ENCODE measurements at places on chromosomes 13 and 19. TPM values are rescaled to one million over a fixed set of nuclear protein-coding genes. Genes with fewer than 3 reads are reported as not detected.

- no peak for DNase-seq
Observed at GRCh38 chr19:33861950-33862349, 65.3 kb downstream of the KCTD15 start.

GRCh38 chr13:25906191-25906661 lies 145.6 kb downstream of the SHISA2 start:
- DNase-seq = no peak

GRCh38 chr19:55275851-55276719 lies 3.8 kb downstream of the HSPBP1 start:
- no peak for DNase-seq

DNA sequence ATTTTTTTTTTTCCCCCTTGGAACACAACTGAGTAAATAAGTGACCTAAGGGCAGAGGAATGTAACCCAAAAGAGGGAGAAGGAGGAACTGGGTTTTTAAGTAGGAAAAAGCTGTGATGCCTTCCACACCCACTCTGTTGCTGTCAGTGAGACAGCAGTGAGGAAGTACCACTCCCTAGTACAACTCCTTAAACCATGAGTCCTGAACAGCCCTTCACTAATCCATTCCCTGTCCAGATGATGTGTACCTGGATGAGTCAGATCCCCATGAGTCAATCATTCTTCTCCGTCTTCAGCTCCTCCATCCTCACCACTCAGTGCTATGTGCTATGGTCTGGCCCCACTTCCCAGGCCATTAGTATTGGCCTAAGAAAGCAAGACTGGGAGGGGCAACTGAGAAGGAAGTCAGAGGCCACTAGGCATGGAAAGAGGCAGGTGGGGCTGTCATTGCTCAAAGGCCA lies 12.9 kb upstream of the CXCL17 start:
- DNase-seq = no peak

DNA sequence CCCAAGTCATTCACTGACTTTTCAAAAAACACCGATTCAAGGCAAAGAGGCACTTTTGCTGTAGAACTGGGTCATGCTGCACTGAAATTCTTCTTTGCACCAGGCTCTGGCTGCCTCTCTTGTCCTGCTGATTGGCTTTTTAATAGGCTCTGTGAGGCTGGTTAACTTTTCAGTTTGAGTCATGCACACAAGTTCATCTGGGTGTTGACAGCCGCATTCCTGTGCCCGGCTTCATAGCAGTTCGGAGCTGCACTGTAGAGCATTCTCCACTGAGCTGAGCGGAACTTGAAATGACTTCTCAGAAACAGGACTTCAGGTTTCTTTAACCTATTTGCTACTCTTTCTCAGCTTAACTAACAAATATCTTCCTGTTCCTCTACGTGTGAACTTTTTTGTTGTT lies 978.3 kb downstream of the UQCRFS1 start:
- no peak for DNase-seq

DNA sequence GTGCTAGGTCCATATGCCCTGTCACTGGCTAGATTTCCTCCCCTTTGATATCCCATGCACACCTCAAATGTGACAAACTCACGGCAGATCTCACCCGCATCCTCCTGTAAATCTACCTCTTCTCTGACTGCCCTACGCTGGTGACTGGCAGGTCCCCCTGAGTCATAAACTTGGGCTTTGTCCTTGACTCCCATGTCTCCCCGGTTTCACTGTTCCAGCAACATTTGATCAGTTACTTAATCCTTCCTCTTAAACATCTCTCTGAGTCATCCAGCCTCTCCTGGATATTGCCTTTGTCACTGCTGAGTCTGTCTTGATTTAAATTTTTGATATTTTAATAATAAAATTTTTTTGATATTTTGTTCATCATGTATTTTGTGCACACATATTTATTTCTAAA lies 26.5 kb downstream of the FAM216B start:
- DNase-seq = no peak

- DNase-seq = no peak
Observed at GRCh38 chr13:42994878-42995277, 2.8 kb upstream of the EPSTI1 start.

- DNase-seq = no peak
Observed at GRCh38 chr13:99044764-99045163, 66.9 kb upstream of the DOCK9 start.

The NBEA gene
- total RNA-seq = 3.8 TPM

The CYP2A7 gene
- total RNA-seq = not detected

DNA sequence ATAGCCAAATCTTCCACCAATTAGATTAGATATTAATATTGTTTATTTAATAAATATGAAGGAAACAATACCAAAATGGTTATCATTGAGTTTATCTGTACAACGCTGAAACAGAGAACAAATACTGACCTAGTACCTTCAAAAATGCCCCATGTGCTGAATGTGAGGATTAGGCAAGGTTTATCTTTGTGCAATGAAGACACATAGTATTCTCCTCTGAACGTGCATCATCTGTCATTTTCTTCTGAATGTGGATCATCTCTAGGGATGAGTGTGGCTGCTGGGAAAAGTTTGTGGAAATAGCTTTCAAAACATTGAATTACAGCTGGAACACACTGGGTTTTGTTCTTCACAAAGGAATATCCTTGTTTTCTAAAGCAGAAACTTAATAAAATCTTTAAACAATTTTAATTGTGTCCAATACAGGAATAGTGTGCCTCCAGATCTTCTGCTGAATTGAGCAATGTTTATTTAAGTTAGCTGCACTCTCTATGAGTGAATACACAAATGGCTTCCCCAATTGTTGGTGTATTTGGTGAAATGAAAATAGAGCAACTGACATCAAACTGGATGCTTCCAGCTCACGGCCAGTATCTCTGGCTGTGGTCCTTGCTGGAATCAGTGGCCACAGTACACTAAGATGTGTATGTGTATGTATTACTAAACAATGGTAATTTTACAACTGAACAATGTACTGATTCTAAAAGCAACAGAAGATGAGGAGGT lies 6.7 kb downstream of the COL4A1 start:
- DNase-seq = no peak

- no peak for DNase-seq
Observed at GRCh38 chr13:22095794-22096193, 424.9 kb downstream of the FGF9 start.

DNA sequence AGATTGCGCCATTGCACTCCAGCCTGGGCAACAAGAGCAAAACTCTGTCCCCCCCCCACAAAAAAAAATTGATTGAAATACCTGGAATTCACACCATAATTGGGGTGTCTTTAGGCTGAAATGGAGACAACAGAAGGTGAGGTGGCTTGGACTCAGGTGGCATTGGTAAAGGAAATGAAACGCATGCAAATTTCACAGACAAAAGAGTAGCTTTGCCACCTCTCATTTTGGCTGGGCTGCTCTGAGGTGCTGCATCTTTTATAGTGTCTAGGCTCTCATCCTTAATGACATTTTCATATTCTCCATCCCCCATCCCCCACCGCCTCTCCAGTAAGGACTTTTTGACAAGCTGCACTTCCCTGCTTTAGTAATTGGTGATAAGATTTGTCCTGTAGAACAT lies 6.9 kb downstream of the UBE2L5 start:
- DNase-seq = no peak

- no peak for DNase-seq
Observed at GRCh38 chr19:46210669-46211068, 18.9 kb upstream of the IGFL1 start.

The ATP4B gene
- total RNA-seq = not detected

The RYR1 gene
- total RNA-seq = 3.1 TPM

- no peak for DNase-seq
Observed at GRCh38 chr13:28493740-28494503, 1.0 kb downstream of the FLT1 start.

DNA sequence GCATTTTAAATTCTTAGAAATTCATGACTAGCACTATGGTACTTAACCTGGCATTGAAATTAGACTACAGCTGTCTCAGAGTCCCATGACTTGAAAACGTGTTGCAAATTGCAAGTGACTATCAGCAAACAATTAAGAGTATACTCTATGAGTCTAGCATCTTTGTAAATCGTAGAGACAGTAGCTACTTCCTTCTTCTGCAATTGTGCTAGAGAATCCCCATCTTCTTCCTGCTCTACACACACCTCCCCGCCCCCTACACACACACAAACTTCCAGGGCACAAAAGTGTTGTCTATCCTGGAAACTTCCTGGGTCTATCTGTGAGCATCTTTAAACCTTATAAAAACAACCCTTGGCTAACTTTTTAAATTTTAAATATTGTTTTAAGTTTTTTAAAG lies 35.2 kb upstream of the MIR17HG start:
- DNase-seq = no peak

DNA sequence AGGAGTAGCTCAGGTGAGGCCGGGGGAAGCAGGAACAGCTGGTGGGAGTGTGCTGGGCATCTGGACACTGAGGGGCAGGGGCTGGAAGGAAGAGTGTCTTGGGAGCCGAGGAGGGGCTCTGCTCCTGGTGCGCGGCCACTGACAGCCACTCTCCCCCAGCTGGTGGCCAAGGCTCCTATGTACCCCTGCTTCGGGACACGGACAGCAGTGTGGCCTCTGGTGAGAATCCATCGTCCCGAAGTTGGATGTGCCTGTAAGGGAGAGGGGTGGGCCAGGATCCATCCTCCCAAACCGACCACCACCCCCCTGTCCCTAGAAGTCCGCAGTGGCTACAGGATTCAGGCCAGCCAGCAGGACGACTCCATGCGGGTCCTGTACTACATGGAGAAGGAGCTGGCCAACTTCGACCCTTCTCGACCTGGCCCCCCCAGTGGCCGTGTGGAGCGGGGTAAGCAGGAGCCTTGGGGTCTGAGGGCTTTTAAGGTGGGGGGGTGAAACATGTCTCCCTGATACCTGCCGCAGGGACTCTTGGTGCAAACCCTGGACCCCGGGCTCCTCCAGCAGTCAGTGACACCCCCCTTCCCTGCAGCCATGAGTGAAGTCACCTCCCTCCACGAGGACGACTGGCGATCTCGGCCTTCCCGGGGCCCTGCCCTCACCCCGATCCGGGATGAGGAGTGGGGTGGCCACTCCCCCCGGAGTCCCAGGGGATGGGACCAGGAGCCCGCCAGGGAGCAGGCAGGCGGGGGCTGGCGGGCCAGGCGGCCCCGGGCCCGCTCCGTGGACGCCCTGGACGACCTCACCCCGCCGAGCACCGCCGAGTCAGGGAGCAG lies 2.0 kb upstream of the USF2 start:
- peak; percentile 8 for DNase-seq

The SIGLECL1 gene
- not detected for total RNA-seq

The PSG11 gene
- 0.37 TPM for total RNA-seq

DNA sequence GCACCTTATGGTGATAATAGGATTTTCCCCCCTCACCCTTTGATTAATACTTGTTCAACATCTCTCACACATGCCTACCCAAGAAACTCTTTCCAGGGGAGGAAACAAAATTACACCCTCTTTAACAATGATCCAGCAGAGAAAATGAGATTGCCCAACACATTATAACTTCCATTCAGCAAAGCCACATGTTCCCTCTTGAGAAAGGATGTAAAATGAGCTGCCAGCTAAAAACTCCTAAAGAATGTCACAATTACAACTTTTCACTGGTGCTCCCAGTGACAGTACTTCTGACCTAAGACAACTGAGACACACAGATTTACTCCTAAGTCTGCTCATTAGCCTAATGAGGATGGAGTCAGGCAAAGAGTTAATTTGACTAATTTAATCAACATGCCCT lies 621.4 kb downstream of the DIAPH3 start:
- no peak for DNase-seq

- no peak for DNase-seq
Observed at GRCh38 chr19:15429825-15430467, 11.2 kb upstream of the AKAP8L start.

- no peak for DNase-seq
Observed at GRCh38 chr13:33179463-33179862, 106.1 kb downstream of the STARD13 start.

GRCh38 chr13:73985783-73986182 lies 148.4 kb downstream of the KLF12 start:
- no peak for DNase-seq

The ICAM5 gene
- 0.10 TPM for total RNA-seq

GRCh38 chr13:52599848-52600603 lies 42.2 kb upstream of the HNRNPA1L2 start:
- DNase-seq = no peak

DNA sequence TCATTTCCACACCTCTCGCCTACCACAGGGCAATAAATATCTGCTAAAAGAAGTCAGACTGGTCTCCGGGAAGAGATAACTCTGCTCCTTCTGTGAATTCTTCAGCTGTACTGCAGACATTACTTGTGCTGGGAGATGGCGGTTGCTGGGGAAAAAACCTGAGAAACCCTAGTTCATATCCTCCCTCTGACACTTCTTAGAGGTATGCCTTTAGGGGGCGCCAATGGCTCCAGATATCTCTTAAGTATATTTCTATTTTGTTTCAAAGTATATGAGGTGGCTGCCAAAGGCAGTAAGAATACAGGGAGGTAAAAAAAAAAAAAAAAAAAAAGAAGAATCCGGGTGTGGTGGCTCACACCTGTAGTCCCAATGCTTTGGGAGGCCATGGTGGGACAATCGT lies 175.2 kb downstream of the PAN3 start:
- DNase-seq = no peak

The ONECUT3 gene
- total RNA-seq = not detected

DNA sequence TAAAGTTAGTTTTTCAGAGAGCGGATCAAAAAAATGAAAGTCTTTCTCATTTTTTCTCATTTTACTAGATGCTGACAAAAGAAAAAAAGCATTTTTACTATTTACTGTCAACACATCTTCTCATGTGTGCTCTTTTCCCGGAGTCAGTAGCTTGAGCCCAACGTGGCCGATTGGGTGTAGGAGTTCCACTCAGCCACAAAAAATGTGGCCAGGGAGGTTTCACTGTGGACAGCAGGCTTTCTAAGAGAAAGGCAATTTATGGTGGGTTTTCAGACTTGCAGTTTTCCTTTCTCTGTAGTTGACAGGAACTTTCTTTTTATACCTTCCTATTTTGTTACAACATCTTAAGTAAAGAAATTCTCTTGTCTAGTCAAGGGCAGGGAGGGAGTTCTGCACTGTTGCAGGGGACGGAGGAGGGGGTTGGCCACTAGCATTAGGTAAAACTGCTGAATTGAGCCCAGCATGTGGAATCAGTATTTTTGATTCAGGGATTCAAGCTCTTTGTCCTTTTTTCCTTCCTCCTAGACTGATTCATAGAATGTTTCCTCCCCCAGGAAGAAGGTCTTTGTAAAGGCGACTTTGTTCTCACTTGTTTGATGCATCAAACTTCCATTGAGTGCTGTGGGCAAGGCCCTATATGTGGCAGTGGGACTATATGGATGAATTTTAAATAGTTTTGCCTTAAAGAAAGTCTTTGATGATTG lies 123.1 kb downstream of the B3GLCT start:
- DNase-seq = no peak

The ANGPTL8 gene
- total RNA-seq = not detected

GRCh38 chr13:35475960-35476943 lies at the start of gene MAB21L1:
Gene MAB21L1 (minus strand): TSS chr13:35476689. CDS start chr13:35476138, 551 bp downstream.
- DNase-seq = no peak

The MBD3L2 gene
- not detected for total RNA-seq

- no peak for DNase-seq
Observed at GRCh38 chr19:13929340-13929739, 8.9 kb downstream of the PODNL1 start.

The KCNRG gene
- total RNA-seq = 0.60 TPM

- DNase-seq = no peak
Observed at GRCh38 chr19:33035461-33035860, 29.2 kb downstream of the RHPN2 start.
